Anterior cingulate cortex (tissue), 58 donors: ENCODE measurements at places on chromosomes 11 and 22.
A peak's percentile ranks its signal among the peaks of the same experiment; 100 is the strongest.

GRCh38 chr22:37260901-37261336 is 16.9 kb upstream of the RAC2 start:
- no peak for DNase-seq

- DNase-seq = no peak
Measured at GRCh38 chr22:23685205-23685784, 5.5 kb upstream of the RGL4 start.

DNA sequence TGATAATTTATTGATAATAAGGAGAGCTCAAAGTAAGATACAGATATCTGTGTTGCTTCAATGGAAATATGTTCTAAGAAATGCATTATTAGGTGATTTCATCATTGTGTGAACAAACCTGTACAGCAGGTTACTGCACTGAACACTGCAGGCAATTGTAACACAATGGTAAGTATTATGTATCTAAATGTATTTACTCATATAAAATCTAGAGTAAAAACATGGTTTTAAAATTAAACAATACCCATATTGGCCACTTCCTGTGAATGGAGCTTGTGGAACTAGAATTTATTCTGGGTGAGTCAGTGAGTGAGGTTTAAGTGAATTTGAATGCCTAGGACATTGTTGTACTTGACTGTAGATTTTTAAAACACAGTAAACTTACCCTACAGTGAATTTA is 722.9 kb upstream of the RAG2 start:
- DNase-seq = no peak

GRCh38 chr11:126339863-126340434 is 15.5 kb upstream of the ST3GAL4 start:
- no peak for DNase-seq

DNA sequence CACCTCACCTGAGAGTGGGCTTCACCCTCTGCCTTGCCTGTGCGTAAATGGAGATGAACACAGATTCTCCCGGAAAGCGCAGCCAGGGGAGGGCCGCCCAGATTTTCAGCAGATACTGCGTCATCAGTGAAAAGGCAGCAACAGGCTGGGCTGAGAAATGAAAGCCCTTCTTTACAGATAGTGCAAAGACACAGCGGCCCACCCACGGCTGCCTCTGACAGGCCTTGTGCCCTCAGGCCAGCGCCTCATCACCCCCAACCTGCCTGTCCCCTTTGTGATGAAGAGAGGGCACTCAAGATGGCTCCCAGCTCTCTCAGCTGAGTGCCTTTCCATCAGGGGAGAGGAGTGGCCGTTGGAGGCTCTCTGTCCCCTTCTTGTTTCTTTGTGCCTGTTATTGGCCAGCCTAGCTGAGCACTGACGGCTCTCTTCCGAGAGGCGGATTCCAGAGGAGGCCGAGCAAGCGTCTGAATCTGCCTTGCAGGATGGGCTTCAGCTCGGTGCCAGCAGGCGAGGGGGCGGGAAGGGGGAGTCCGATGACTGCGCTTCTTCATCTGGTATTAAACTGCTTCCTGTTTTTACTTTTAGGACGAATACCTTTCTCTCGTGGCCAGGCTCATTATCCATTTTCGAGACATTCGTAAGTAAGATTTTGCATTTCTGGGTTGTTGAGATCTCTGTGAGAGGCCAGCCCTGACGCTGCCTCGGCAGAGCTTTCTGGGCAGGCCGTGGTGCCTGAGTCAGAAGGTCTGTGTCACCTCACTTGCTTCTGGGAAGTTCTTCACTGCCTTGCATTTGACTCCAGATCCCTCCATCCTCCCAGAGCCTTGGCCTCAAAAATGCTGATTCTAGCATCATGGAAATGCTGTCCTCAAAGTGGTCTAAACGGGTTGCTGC is 43.7 kb downstream of the MED15 start:
- peak; percentile 53 for DNase-seq

GRCh38 chr22:44532552-44532951 is 34.5 kb upstream of the RTL6 start:
- no peak for DNase-seq

DNA sequence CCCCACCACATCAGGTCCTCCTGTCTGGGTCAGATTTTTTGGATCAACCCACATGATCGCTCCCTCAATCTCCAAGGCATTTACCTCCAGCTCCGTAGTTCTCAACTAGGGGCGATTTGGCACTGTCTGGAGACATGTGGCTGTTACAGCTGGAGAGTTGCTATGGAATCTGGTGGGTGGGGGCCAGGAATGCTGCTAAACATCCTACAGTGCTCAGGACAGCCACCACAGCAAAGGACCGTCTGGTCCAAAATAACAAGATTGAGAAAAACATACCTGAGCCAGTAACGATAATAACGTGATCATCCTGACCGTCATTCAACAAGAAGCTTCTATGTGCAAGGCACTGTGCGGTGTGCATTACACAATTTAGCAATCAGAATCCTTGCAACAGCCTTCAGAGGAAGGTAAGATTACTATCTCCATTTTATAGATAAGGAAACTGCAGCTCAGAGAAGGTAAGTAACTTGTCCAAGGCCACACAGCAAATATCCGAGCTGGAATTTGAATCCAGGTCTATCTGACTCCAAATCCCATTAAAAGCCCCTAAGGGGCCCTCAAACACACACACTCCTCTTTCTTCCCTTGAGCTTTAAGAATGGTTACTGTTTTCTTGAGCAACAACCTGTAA is 14.3 kb upstream of the CRY2 start:
- DNase-seq = no peak

GRCh38 chr11:111793863-111794262 is 27.7 kb upstream of the PPP2R1B start:
- DNase-seq = no peak

DNA sequence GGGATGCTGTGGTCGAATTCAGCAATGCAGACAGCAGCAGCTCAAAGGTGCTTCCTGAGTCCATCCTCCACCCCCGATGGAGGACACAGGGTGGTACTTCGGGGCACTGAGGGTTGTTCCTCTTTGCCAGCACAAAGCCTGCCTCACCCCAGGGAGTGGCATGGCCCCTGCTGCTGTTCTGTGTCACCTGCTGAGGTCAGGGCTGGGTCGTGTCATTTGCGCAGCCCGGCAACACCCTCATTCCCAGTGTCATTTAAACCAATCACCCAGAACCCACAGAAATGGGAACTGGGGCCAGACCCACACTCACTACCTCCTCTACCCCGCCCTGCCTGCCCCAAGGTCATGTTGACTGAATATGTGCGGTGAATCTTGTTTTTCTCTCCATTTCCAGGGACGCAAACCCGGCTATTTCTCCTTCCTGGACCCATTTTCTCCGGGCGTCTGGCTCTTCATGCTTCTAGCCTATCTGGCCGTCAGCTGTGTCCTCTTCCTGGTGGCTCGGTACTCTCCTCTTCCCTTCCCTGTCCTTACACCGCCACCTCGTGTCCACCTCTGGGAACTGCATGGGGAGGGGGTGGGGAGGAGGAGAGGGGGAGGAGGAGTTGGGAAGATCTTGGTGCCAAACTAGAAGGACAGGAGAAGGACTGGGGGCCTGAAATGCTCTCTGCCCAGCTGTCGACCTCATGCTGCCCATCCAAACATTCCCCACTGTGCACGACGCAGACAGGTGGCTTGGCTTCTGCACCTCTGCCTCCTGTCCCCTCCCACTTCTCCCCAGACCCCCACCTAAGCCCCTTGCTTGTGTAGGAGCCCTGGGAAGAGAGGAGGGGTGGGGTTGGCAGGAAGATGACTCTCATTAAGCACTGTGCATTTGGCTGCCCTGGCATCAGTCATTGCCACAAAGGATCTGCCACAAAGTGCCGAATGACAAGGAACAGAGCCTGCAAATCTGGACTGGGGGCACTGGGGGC is 71.2 kb upstream of the TBCEL start:
- peak; percentile 66 for DNase-seq

- peak; percentile 61 for DNase-seq
Measured at GRCh38 chr22:37019309-37020191, at the start of the genes MPST and TST. TSS of gene MPST (plus strand) at chr22:37019742. CDS start at chr22:37019837, 95 bp downstream. TSS of gene TST (minus strand) at chr22:37019447. CDS start at chr22:37018732, 715 bp downstream.

GRCh38 chr22:37172266-37173245 is 15.5 kb downstream of the C1QTNF6 start:
- no peak for DNase-seq

GRCh38 chr11:70109006-70109405 is 30.9 kb downstream of the ANO1 start:
- DNase-seq = no peak

DNA sequence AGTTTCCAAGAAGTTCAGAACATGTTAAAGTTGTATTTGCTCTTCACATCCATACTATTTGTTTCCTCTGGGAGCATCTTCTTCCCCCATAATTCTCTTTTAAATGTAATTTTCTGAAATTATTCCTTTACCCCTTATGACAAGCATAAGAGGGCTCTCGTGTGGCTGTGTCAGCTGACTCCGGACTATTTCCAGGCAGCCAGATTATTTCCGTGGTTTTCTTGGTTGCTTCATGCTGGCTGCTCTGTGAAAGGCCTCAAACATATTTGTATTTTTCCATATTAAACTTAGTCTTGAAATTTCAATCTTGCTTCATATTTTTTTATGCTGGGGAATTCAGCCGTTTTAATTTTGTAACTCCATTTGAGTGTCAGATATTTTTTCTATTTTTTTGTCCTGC is 2.8 kb upstream of the MMP1 start:
- no peak for DNase-seq

DNA sequence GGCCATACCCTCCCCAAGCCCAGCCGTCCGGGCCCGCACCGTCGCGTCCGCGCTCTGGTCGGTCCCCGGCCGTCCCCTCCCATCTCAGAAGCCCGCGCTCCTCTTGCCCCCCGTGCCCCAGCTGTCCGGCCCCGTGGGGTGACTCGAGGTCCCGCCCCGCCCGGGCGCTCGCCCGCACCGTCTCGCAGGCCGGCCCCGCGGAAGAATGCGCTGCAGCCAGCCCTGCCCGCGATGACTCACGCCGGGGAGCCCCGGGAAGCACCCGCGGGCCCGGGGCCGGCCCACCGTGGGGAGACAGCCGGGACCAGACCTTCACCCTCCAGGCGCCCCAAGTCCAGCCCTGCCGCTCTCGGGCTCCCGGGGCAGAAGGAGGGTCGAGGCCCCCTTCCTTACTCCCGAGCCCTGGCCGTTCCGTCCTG is 320 bp upstream of the PHLDA2 start:
- no peak for DNase-seq

DNA sequence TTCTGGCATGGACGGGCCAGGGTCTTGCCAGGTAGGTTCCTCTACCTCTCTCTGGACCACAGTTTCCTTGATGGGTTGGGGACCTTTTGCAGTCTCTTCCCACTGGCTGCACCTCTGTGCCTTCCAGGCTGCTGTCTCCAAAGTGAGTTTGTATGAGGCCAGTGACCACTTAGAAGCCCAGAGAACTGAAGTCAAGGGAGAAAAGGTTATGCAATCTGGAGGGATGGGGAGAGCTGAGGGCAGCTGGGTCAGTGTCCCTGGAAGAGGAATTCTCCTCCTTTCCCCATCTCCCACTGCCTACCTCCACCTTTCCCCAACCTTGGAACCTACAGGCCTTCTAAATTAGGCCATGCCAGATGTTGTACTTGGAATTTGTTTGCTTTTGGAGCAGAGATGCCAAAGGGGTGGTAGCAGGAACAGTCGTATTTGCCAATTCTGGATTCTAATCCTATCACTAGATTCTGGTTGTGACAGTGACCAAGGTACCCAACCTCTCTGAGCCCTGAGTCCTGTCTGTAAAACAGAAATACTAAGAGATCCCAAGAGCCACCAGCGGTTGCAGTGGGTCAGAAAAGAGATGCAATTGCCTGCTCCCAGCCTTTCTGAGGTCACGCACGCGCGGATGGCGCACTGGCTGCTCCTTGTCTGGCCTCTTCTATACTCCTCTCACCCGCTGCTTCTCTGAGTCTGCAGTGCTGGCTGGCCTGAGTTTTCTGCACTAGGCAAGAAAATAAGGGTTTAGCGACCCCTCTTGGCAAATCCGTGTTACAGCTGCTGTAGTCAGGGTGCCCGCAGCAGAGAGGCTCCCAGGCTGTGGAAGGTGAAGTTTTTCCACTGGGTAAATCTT is 10.7 kb upstream of the ACCSL start:
- DNase-seq = peak; percentile 83

DNA sequence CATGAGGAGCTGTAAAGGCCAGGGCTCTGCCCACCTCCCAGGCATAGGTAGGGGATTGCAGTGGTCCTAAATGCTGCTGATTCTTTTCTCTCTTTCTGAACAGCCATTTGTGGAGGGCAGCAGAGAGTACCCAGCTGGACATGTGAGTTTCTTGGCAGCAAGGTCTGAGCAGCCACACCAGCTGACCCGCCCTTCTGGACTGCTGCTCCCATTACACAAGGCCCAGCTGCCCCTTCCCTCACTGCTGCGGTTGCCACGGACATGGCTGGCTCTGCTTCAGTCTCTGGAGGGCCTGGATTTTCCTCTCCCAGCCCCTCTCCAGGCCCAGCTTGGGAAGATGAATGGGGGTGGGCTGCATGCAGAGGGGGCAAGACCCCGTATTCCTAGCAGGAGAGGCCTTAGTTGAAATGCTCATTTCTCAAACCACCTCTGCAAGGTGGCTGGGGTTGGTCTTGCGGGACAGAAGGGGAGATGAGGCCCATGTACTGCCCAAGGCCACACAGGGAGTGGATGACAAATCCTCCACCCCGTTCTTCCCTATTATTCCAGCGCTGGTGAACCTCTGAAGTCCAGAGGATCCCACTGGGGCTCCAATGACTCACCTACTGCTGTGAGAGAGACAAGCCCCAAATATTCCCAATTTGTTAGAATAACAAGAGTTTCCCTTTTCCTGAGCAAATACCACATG is 4.6 kb downstream of the LGALS12 start:
- no peak for DNase-seq

DNA sequence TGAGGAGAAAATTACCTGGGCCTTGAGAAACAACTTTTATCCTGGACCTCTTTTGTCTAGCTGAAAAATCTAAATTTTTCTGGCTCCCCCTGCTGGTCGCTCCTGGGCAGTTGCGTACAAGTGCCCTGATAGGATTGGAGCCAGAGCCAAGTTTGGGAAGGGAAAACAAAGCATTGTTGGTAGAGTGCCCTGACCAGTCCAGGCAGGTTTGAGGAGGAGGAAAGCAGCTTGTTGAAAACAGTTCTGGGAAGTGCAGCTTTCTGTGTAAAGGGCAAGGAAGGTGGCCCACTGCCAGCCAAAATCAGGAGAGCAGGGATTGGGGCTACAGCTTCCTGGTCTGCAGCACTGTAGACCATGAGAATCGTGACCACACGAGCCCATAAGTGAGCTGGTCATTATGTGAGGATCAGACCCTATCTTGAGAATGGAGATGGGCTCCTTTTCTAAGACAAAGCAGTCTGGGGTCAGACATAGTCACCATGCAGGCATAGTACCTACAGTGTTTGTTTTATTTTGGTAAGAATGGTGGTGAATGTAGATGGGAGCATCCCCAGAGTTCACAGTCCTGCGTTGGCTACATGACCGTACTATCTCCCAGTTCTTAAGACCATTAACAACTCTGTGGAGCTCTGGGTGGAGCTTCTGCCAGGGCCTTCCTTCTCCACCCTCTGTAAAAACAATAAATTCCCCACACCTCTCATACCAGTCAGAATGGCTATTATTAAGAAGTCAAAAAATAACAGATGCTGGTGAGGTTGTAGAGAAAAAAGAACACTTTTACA is 21.3 kb upstream of the PIK3IP1 start:
- DNase-seq = no peak

- DNase-seq = no peak
Measured at GRCh38 chr11:66745356-66746235, 16.6 kb upstream of the SPTBN2 start.
